Kidney (tissue), 22 donors: ENCODE measurements at places on chromosomes 11 and 22.

GRCh38 chr22:43441751-43442150 is 29.9 kb downstream of the MPPED1 start:
- no peaks in the 10 kb centered on the region for H3K36me3 ChIP-seq
- no peak overlapping the region for H3K4me3 ChIP-seq
- peak; percentile 24 for DNase-seq
- H3K27ac ChIP-seq = no peak overlapping the region

DNA sequence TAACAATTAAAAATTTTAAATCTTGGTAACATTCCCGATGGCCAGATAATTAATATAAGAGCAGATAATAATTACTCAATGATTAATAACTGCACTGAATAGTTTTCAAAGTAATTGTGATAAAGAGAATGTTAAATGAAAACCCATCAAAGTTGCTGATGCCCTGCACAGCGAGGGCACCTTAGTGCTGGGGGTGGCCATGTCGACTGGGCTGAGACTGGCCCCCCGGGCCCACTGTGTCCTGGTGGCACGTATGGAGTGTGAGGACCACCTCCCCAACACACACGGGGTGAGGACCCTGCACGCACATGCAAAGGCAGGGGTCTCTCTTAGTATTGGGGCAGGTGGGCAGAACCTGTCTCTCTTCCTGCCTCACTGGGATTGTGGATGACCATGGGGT is 15.1 kb upstream of the CCDC188 start:
- H3K4me3 ChIP-seq = no peak overlapping the region
- H3K27ac ChIP-seq = no peak overlapping the region
- DNase-seq = no peak
- no peaks in the 10 kb centered on the region for H3K4me1 ChIP-seq
- H3K36me3 ChIP-seq = no peaks in the 10 kb centered on the region

- no peak overlapping the region for H3K4me3 ChIP-seq
- no peaks in the 10 kb centered on the region for H3K36me3 ChIP-seq
- no peaks in the 10 kb centered on the region for H3K27me3 ChIP-seq
- DNase-seq = peak; percentile 68
- H3K4me1 ChIP-seq = no peaks in the 10 kb centered on the region
These were observed 11.3 kb upstream of the NLRP6 start for GRCh38 chr11:266676-267439.

- DNase-seq = no peak
- H3K36me3 ChIP-seq = no peaks in the 10 kb centered on the region
- H3K27ac ChIP-seq = no peak overlapping the region
- H3K4me3 ChIP-seq = no peak overlapping the region
- H3K27me3 ChIP-seq = no peaks in the 10 kb centered on the region
These were observed 12.7 kb upstream of the IL10RA start for GRCh38 chr11:117973503-117973860.

- no peaks in the 10 kb centered on the region for H3K27me3 ChIP-seq
- H3K4me3 ChIP-seq = no peak overlapping the region
These were observed 7.7 kb downstream of the LRRC32 start for GRCh38 chr11:76662656-76663485.

DNA sequence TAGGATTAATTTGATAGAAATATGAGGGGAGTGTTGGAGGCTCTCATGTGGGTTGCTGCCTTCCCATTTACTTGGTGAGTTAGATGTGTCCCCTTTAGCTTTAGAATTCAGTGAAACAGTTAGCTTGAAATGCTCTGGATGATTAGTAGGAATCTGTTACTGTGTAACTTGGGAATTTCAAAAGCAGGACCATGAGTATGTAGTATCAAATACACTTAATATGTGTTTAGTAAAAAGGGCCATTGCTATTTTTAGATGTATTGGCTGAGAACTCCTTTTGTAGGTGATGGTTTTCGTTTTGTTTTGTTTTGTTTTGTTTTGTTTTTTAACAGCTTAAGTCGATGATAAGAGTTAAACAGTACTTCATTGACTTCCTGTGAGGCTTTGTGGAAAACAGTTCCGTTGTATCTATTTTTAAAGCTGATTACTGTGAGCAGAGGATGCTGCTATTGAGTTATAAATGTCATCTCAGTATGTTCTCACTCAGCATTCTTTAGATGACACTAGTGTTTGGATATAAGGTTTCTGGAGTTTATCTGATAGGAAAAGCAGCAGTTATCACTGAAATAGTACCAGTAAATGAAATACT is 53.5 kb downstream of the MCAM start:
- H3K36me3 ChIP-seq = no peaks in the 10 kb centered on the region
- H3K4me3 ChIP-seq = no peak overlapping the region
- H3K4me1 ChIP-seq = no peaks in the 10 kb centered on the region
- no peaks in the 10 kb centered on the region for H3K27me3 ChIP-seq
- no peak for DNase-seq

- no peak overlapping the region for H3K27ac ChIP-seq
- peaks cover 2% of the 10 kb centered on the region for H3K4me1 ChIP-seq
- no peaks in the 10 kb centered on the region for H3K27me3 ChIP-seq
- DNase-seq = no peak
- no peaks in the 10 kb centered on the region for H3K36me3 ChIP-seq
- no peak overlapping the region for H3K4me3 ChIP-seq
These were observed 21.9 kb upstream of the PARVG start for GRCh38 chr22:44158816-44159215.

- no peak for DNase-seq
- H3K4me1 ChIP-seq = peaks cover 4% of the 10 kb centered on the region
- H3K27me3 ChIP-seq = no peaks in the 10 kb centered on the region
- no peaks in the 10 kb centered on the region for H3K36me3 ChIP-seq
- H3K27ac ChIP-seq = no peak overlapping the region
- H3K4me3 ChIP-seq = no peak overlapping the region
These were observed 12.7 kb downstream of the EHF start for GRCh38 chr11:34633640-34633989.

- H3K27ac ChIP-seq = no peak overlapping the region
- peak; percentile 67 for DNase-seq
- peaks cover 14% of the 10 kb centered on the region for H3K4me1 ChIP-seq
- no peaks in the 10 kb centered on the region for H3K36me3 ChIP-seq
- no peaks in the 10 kb centered on the region for H3K27me3 ChIP-seq
- no peak overlapping the region for H3K4me3 ChIP-seq
These were observed 1.4 kb upstream of the RCE1 start for GRCh38 chr11:66841861-66842260.

- DNase-seq = no peak
- H3K4me1 ChIP-seq = no peaks in the 10 kb centered on the region
- H3K4me3 ChIP-seq = no peak overlapping the region
- H3K36me3 ChIP-seq = no peaks in the 10 kb centered on the region
These were observed 54.2 kb downstream of the DENND5A start for GRCh38 chr11:9210922-9211320.

DNA sequence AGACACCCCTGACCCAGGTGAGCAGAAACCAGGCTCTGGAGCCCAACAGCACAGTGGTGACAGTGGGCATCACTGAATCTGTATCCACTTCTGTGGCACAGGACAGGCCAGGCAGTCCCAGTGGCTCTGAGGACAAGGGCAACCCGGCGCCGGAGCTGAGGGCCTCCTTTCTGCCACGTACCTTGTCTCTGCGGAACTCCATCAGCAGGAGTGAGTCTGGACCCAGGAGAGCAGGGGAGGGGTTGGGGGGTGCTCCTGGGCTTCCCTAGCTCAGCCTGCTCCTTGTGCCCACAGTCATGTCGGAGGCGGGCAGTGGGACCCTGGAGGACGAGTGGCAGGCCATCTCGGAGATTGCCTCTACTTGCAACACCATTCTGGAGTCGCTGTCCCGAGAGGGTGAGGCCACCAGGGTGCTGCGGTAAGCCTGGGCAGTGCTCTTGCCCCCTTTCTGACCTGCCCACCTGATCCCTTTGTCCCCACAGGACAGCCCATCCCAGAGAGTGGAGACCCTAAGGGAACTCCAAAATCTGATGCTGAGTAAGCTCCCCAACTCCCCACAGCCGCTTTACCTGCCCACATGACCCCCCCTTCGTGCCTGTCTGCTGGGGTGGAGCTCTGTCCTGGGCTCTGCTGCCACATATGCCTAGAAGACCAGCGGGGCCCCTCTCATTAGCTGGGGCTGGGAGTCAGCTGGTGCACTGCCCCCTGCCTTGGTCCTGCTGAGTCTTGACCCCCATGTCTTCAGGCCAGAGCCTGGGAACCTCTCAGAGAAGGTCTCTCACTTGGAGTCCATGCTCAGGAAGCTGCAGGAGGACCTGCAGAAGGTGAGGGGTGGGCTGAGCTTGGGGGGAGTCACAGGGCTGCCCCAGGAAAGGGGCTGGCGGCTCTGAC is 12.0 kb downstream of the SIPA1 start:
- peaks cover 30% of the 10 kb centered on the region for H3K4me1 ChIP-seq
- no peak overlapping the region for H3K27ac ChIP-seq
- H3K4me3 ChIP-seq = no peak overlapping the region
- H3K27me3 ChIP-seq = no peaks in the 10 kb centered on the region

- no peak overlapping the region for H3K27ac ChIP-seq
- peak; percentile 65 for DNase-seq
- no peak overlapping the region for H3K4me3 ChIP-seq
These were observed 5.7 kb upstream of the FBXO3 start for GRCh38 chr11:33779849-33780528.

GRCh38 chr11:34427186-34427805 is 11.4 kb upstream of the CAT start:
- H3K36me3 ChIP-seq = no peaks in the 10 kb centered on the region
- DNase-seq = no peak
- no peak overlapping the region for H3K4me3 ChIP-seq
- H3K27me3 ChIP-seq = no peaks in the 10 kb centered on the region

DNA sequence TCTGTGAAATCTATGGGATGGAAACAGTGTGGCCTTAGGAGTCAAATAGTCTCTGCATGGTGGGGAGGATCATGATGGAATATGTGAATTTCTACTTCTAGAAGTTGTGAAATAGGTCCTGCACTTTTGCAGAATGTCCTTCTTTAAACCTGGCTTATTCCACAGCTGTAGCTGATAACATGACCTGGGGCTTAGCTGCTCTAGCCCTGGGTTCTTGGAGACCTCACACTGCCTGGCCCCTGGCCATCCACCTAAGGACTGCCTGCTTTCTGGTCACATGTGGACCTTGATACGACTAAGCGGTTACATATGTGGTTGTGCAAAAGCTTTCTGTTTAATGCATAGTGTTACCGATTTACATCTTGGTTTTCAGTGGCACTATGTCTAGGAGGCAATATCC is 88.2 kb downstream of the SWAP70 start:
- H3K27me3 ChIP-seq = no peaks in the 10 kb centered on the region
- H3K27ac ChIP-seq = no peak overlapping the region
- no peaks in the 10 kb centered on the region for H3K36me3 ChIP-seq
- peaks cover 7% of the 10 kb centered on the region for H3K4me1 ChIP-seq

- no peak overlapping the region for H3K4me3 ChIP-seq
- DNase-seq = no peak
- H3K27me3 ChIP-seq = no peaks in the 10 kb centered on the region
- no peak overlapping the region for H3K27ac ChIP-seq
- H3K36me3 ChIP-seq = no peaks in the 10 kb centered on the region
These were observed 13.5 kb upstream of the FTH1 start for GRCh38 chr11:61980783-61981541.

DNA sequence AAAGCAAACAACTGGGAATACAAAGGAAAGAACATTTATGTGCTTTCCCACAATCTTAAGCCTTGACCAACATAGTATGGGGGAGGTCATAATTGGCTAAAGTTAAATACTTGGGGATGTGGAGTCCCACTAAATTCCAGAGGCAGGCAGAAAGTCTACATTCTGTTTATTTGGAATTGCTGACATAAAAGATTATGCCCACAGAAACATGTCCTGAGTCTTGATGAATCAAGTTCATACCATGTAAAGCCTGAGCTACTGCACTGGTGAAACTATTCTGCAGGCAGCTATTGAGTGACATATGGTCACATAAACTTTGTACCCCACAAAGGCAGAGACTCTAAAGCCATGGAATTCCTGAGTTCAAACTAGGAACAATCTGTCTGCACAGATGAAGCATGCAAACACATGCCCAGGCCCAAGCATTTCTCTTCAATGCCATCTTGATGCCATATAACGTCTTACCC is 69.9 kb upstream of the CHRM4 start:
- H3K27ac ChIP-seq = no peak overlapping the region
- H3K36me3 ChIP-seq = no peaks in the 10 kb centered on the region
- no peak overlapping the region for H3K4me3 ChIP-seq

GRCh38 chr11:117414724-117415123 is 87.1 kb downstream of the CEP164 start:
- H3K4me3 ChIP-seq = no peak overlapping the region
- H3K36me3 ChIP-seq = no peaks in the 10 kb centered on the region
- H3K4me1 ChIP-seq = no peaks in the 10 kb centered on the region
- peak; percentile 12 for DNase-seq
- no peaks in the 10 kb centered on the region for H3K27me3 ChIP-seq
- H3K27ac ChIP-seq = no peak overlapping the region

DNA sequence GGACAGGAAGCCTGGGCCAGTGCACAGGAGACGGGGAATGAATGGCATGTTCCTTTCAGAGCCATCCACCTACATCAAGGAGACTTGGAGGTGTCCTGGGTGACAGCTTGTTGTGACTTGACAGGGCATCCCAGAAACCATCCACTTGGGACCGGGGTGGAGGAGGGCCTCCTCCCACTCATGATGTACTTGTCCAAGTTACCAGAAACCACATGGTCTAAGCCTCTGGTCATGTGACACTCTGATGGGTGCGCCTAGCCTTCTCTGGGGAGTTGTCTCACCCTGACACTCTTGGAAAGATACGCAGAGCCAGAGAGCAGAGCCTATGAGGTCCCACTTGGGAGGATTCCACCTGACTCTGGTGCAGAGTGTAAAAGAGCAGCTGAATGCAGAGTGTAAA is 21.6 kb upstream of the FXYD6 start:
- DNase-seq = no peak
- H3K27ac ChIP-seq = no peak overlapping the region
- no peaks in the 10 kb centered on the region for H3K27me3 ChIP-seq

DNA sequence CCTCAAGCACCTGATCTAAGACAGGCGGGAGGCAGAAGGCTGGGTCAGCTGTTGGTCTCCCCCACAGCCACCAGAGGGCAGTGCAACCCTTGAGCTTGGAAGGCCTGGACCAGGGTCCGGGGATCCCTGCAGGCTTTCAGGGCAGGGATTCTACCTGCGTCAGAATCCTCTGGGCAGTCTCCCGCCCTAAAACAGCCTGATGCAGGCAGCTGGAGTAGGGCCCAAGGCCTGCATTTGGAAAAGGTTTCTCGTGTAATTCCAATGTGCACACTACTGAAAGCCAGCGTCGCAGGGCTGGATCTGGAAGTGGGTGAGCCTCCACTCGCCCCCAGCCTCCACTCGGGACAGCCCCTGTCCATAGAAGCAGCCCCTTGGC is 31.8 kb downstream of the BID start:
- no peaks in the 10 kb centered on the region for H3K4me1 ChIP-seq
- no peak overlapping the region for H3K27ac ChIP-seq
- no peak overlapping the region for H3K4me3 ChIP-seq
- no peaks in the 10 kb centered on the region for H3K27me3 ChIP-seq

GRCh38 chr11:68979931-68980775 is 633 bp downstream of the MRGPRD start:
- H3K27me3 ChIP-seq = no peaks in the 10 kb centered on the region
- H3K4me1 ChIP-seq = no peaks in the 10 kb centered on the region
- DNase-seq = no peak
- no peak overlapping the region for H3K4me3 ChIP-seq
- no peak overlapping the region for H3K27ac ChIP-seq
